ENCODE measurements at places on chromosomes 3 and 15.

- no peak for DNase-seq
Measured at GRCh38 chr15:91884606-91885005, 31.1 kb downstream of the SLCO3A1 start.

DNA sequence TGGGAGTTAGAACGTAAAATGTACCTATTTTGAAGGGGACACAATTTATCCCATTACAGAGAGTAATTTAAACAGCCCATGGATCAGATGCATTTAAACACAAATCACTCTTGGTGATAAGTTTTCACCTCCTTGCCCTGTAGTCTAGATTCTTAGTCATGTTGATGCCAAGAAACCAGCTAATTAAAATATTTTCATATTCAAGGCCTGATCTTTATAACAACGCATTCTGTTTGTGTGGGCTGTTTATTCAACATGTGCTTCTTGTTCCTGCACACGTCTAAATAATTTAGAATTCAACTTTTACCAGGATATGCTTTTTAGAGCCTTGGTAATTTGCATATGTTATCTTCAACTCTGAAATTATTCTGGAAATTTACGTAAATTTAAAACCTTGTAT lies 25.8 kb downstream of the SNX1 start:
- no peak for DNase-seq

- no peak for DNase-seq
Measured at GRCh38 chr15:87735522-87735921, 521.0 kb downstream of the NTRK3 start.

- DNase-seq: no peak
Measured at GRCh38 chr15:85389772-85390171, 9.4 kb downstream of the AKAP13 start.

DNA sequence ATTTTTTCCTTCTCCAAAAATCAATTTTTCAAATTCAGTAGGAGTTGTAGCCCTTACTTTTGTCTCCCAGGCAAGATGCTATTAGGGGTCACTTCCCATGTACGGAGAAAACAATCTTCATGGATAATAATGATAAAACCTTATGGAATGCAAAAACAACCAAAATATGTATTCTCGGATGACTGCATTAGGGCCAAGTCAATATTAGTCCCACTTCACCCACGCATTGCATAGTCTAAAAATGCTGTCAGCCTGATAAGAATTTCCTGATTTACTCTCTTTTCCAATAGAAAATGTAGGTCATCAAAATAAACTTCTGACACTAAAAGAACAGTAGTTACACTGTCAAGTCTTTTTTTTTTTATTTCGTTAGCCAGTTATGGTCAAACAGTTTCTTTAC lies 2.7 kb downstream of the VGLL3 start:
- DNase-seq: no peak
